ENCODE measurements at places on chromosomes 4 and X.

- no peak for DNase-seq
Observed at GRCh38 chrX:42109428-42109827, 186.1 kb upstream of the CASK start.

DNA sequence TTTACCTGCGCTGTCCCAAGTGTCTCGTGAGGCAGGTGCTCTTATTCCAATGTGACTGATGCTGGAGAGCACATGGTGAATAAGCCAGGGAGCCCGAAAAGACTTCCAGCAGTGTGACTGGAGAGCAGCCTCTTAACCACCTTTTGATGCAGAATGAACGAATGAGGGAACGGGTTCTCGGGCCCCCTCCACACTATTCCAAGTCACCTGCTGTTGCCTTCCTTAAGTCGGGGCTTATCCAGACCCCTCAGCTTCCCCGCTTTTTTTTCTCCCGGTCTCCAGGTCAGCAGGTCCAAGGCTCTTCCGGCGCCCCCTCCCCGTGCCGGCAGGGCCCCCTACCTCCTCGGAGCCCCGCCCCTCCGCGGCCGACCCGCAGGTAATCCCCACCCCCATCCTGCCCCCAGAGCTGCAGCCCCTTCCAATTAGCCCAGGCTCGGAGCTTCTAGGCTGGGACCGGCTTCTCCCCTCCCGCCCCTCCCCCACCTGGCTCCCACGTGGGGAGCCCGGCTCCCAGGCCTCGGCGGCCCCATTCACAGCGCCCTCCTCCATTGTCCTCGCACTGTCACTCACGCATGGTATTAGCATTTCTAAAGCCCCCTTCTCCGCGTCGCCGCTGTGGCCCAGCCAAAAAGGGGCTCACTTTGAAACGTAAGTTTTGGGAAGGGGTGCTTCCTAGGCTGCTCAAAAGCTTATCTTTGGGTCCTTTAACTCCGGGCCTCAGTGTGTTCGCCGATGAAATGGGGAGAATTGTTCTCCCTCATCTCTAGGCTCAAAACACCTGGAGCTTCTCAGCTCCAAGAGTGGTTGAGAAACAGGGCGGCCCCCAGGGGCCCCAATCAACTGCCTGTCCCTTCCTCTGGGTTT, 56.2 kb upstream of the PJA1 start:
- no peak for DNase-seq

- no peak for DNase-seq
Observed at GRCh38 chr4:156594624-156595023, 377.0 kb downstream of the PDGFC start.

- DNase-seq: no peak
Observed at GRCh38 chr4:42646999-42647541, 9.8 kb downstream of the ATP8A1 start.

DNA sequence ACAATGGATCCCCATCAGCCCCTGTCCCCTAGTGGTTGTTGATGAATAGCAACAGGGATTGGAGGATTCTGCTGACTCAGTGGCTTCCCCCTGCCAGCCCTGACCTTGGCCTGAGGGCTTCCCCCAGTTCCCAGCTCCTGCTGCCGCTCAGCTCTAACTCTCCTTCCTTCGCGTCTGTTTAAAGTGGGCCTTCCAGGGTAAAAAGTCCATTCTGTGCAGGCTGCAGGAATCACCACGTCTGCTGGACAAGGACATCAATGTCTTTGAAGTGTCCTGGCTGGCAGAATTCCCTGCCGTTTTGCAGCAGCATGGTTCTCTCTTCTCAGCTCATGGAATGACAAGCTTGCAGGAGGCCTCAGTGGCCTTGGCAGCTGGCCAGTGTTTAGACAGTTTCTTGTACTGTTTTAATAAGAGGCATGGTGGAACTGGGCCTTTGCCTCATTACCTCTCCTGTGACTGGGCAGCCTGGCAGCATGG, 152.5 kb upstream of the STX18 start:
- DNase-seq: no peak

GRCh38 chrX:109485470-109486340, 3.8 kb upstream of the GUCY2F start:
- peak; percentile 16 for DNase-seq

- no peak for DNase-seq
Observed at GRCh38 chr4:28287831-28288233, 1427.2 kb downstream of the STIM2 start.

Measured in KG1 (cell line).